Right ventricle myocardium superior (tissue), 1 donor: ENCODE measurements at places on chromosomes 11 and 22. TPM values are rescaled to one million over a fixed set of nuclear protein-coding genes. Genes with fewer than 3 reads are reported as not detected.

The GGT5 gene
- total RNA-seq, result 21.0 TPM

The SLC17A6 gene
- not detected for total RNA-seq

The OOSP2 gene
- not detected for total RNA-seq

The RAB36 gene
- 0.35 TPM for total RNA-seq

The SEZ6L gene
- 0.11 TPM for total RNA-seq

The DGAT2 gene
- 20.7 TPM for total RNA-seq

The HEPACAM gene
- total RNA-seq, result 0.35 TPM
